ENCODE measurements at places on chromosomes 1 and 21. TPM values are rescaled to one million over a fixed set of nuclear protein-coding genes. Genes with fewer than 3 reads are reported as not detected.

The RNF115 gene
- 14.4 TPM for polyA plus RNA-seq

The DDR2 gene
- 24.8 TPM for polyA plus RNA-seq

The SDF4 gene
- polyA plus RNA-seq: 73.3 TPM

The ATAD3C gene
- 0.08 TPM for polyA plus RNA-seq

The SLC44A5 gene
- polyA plus RNA-seq: 0.75 TPM

The HNRNPCL1 gene
- not detected for polyA plus RNA-seq

The TMCC2 gene
- 0.69 TPM for polyA plus RNA-seq

The TMEM52 gene
- 0.13 TPM for polyA plus RNA-seq

The FAM177B gene
- 0.13 TPM for polyA plus RNA-seq

The TMPRSS3 gene
- 0.15 TPM for polyA plus RNA-seq

The NBPF26 gene
- 12.1 TPM for polyA plus RNA-seq

The PARS2 gene
- 2.4 TPM for polyA plus RNA-seq

The SERPINC1 gene
- 0.25 TPM for polyA plus RNA-seq

The DPT gene
- polyA plus RNA-seq: 56.5 TPM

- peak; percentile 41 for DNase-seq
These were observed 3.1 kb upstream of the SH2D5 start for GRCh38 chr1:20735581-20736111.

DNA sequence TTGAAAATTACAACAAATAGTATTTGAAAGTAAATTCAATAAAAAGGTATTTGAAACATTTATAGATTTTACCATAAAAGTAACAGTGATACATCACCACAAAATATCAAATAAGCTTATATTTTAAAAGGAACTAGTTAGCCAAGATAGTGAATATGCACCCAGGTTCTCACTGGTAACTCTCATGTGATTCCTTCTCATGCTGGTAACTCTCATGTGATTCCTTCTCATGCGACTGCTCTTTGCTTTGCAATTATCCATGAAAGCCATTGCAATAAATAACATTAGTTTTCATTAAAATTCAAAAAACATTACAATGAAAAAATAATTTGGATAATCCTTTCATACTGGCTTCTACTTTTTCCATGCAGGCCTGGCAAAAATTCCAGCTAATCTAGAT, 75.4 kb downstream of the AHCTF1 start:
- no peak for DNase-seq

DNA sequence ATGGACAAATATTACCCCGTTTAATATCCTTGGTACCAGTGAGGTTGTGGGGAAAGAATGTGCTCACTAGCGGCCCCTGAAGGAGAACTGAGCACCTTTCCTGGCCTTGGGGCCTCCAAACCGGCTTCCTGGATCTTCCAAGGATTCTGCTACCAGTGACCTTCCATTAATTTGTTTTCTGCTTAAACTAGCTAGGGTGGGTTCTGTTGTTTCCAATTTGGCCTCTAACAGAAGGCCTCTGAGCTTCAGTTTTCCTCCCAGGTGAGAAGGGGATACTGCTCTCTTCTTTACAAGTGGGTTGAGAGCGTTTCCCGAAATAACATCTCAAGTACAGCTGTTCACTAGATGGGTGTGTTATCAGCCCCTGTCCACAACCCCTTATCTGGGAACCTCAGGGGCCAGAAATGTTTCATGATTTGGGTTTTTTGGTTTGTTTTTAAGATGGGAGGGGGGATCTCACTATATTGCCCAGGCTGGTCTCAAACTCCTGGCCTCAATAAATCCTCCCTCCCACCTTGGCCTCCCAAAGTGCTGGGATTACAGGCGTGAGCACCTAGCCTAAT, 16.9 kb upstream of the IFNGR2 start:
- no peak for DNase-seq

GRCh38 chr1:7761103-7761502, 10.0 kb upstream of the VAMP3 start:
- no peak for DNase-seq

DNA sequence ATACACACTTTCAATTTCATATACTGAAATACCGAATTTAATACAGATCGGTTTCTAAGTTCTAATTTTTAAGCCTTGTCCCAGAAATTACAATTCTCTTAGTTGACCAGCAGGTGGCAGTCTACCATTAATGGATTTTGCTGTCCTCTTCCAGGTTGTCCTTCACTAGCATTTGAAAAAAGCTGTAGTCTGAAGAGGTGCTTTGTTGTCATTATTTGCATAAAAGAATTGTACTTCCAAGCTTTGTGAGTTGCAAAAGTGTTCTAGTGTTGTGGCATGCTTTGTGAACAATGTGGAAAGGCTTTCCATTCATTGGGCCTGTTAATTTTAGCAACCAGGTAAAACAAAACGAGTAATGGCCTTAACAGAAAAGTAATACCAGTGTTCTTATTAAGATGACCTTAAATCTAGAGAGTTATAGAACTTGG, 193.6 kb downstream of the RPS6KC1 start:
- DNase-seq: no peak

DNA sequence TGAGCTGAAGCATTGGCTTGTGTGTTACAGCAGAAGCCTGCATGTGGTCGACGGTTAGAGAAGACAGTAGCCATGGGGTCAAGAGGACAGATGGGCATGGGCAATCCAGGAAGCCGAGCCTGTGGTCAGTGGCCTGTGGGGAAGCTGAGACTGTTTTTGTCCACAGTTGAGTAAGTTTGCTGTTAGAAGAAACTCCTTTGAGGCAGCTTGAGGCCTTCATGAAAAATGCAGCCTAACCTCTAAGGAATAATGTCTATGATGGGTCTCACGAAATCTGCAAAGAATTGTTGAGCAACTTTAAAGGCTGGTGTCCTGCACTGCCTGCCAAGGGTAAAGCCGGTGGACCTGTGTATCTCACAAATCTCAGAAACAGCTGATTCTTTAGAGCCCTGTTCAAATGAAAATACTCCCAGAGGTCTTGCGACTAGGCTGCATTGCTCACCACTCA, 322.4 kb downstream of the SETD4 start:
- peak; percentile 75 for DNase-seq

- DNase-seq: peak; percentile 57
These were observed 75.3 kb downstream of the CD58 start for GRCh38 chr1:116495535-116495934.

- DNase-seq: no peak
These were observed 1276.1 kb downstream of the KCNT2 start for GRCh38 chr1:195332102-195332501.
